Cardiac fibroblast (primary cell): ENCODE measurements at places on chromosomes 7 and 10.

DNA sequence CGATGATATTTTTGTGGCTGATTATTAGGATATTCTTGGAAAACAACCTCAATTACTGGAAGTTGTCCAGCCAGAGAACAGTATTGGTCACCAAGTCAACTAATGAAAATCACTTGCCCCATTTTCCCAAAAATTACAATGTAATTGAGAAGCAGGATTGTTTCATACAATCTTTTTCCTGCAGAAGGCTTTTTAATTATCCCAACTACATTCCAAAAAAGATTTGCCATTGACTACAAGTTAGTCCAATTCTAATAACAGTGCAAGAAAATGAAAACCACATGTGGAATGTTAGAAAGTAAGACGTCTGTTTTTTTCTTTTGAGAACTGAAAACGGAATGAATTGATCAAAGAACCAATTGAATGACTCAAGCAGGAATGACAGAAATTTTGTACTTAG lies 1195.8 kb downstream of the SORCS1 start:
- no peak for DNase-seq

DNA sequence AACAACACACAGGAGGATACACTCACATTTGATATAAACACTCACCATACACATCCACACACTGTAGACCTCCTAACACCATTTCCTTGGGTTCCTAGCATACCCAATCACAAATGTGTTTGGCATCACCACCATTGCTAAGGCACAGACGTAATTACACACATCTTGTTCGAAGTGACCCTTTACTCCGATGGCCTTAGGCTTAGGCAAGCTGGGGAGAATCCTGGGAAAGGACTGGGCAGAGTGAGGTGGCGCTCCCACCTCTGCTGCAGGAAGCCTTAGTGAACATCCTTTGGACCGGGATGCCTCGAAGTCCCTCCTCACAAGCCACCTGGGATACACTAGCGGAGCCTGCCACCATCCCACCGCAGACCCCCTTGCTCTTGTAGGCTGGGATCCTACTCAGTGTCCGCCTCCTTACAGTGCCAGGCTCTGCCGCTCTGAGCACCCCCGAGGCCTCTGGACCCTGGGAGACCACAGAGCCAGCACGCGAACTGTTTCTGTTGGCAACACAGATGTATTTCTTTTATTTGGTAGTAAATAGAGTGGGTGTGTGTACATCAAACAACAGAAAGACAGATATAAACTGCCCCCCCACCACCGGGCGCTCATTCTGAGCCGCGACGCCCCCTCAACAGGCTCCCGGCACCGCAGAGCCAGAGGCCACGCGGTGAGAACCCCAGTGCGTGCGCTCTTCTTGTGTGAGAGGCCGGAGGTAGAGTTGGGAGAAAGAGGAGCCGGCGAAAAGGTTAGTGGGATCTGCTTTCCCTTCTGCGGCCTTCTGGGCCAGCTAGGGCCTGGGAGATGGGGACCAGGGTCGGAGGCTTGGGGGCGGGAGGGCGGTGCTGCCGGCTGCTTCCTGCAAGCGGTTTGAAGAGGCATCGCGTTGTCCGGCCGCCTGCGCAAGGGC lies 5.9 kb upstream of the HMX2 start:
- DNase-seq, result no peak

DNA sequence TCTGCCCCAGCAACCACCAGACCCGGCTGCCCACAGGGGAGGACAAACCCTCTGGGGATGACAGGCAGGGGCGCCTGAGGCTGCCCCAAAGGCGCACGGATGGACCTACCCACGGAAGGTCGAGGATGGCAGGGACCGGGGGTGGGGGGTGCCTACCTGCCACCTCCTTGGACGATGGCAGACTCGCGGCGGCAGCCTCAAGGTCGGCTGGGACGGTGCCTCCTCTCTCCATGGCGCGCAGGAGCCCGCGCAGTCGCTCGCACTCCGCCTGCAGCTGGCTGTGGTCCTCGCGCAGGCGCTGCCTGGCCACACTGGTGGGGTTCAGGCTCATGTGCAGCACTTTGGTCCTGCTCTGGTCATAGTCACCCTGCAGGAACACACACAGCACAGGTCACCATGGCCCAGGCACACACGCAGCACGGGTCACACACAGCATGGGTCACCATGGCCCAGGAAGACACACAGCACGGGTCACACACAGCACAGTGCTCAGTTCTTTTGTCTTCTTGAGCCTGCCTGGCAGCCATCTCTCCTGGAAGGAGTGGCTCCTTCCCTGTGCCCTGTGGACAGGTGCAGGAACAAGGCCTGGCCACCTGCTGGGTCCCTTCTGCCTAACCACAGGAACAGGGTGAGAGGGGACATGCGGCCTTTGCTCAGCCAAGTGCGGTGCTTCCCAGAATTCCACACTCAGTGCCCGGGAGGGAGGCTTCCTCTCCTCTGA lies 266.6 kb downstream of the ELFN1 start:
- no peak for DNase-seq

DNA sequence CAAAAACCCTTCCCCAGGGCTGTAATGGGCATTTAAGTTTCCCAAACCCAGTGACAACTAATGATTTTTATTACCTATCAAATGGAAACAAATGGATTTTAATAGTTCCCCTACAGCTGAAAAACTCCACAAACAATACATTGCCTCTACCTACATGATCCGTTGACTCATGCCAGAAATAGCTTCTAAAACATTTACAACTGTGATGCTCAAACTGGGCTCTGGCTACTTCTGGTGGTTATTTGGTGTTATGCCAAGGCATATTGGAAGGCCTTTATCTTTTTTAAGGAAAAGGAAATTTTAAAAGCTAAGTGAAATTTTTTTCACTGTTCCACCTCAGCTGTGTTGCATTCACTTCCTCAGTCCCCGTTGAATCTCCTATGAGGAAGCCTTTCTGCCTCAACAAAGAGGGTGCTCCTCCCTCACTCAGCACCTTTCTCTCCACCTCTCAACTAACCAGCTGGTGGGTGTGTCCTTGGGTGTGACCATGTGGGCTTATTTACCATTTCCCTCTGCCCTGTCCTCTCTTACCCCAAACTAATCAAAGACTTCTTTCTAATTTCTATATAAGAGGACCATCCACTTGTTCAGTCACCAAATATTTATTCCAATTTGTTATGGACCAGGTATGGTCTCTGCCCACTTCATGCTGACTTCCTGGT lies 82.9 kb downstream of the PRTFDC1 start:
- peak; percentile 61 for DNase-seq

DNA sequence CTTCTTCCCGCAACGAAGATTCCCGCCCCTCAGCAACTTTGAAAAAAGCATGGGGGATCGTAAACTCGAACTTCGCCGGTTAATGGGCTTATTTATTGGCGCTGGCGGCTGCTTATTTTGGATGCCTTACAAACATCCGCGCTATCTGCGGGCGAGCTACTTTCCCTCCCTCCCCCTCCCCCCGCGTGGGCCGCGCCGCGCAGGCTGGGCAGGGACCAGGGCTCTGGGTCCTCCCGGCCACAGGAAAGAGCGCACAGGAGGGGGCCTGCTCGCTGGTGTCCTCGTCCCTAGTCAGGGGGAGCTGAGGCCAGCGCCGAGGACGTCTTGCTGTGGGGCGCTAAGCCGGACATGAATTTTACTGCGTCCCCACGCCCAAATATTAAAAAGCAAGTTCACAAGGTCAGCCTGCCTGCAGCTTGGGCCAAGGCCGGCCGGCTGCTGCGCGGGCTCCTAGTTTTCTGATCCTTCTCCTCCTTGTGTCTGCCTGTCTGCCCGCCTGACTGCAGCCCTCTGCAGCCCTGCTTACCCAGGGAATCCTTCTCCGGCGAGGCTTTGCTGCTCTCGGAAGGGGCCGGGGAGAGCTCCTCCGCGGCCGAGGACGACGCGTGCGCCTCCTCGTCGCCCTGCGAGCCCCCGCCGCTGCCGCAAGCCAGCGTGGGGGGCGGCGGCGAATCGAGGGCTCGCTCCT lies 1.2 kb downstream of the HOXA10 start:
- no peak for DNase-seq

DNA sequence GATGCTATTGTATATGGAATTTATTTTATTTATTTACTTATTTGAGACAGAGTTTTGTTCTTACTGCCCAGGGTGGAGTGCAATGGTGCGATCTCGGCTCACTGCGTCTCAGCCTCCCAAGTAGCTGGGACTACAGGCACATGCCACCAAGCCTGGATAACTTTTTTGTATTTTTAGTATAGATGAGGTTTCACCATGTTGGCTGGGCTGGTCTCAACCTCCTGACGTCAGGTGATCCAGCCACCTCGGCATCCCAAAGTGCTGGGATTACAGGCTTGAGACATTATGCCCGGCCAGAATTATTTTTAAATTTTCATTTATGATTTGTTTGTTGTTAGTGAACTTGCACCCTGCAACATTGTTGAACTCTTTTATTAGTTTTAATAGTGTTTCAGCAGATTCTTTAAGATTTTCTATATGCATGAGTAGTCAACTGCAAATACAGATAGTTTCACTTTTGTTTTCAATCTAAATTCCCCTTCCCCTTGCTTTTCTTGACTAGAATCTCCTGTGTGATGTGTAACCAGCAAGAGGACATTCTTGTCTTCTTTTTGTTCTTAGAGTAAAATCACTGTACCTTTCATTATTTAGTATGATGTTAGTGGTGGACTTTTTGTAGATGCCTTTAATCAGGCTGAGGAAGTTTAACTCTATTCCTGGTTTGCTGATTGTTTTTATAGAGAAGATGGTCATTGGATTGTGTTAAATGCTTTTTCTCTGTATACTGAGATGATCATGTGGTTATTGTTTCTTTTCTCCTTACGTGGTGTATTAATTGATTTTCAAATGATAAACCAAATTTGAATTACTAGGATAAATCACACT lies 27.8 kb downstream of the ZNF33A start:
- DNase-seq, result peak; percentile 8

GRCh38 chr7:2863461-2864066 lies 19.5 kb upstream of the GNA12 start:
- peak; percentile 98 for DNase-seq

DNA sequence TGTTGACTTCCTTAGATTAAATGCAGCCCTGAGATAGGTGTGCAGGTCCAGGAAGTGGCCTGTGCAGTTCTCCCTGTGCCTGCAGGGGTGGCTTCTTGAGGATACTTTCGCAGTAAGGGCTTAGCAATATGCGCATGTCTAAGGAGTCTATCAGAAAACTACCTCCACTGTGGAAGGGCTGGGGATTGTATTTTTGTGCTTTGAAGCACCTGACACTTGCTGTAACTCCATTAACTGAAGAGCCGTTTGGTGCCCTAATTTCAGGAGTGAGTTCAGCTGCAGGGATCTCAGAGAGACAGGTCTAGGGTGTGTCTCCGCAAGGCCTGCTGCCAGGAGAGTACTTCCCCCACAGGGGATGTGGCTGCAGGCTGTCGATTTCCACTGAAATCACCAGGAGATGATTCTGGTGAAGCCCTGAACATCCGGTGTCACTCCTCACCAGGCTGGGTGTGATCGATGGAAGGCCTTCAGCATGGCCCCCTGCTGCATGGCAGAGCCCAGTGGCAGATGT lies 35.5 kb downstream of the IKZF1 start:
- DNase-seq, result no peak

GRCh38 chr10:129156406-129156805 lies 310.6 kb upstream of the MGMT start:
- DNase-seq, result peak; percentile 13

- no peak for DNase-seq
Measured at GRCh38 chr10:69629519-69629896, 539 bp upstream of the FAM241B start.

DNA sequence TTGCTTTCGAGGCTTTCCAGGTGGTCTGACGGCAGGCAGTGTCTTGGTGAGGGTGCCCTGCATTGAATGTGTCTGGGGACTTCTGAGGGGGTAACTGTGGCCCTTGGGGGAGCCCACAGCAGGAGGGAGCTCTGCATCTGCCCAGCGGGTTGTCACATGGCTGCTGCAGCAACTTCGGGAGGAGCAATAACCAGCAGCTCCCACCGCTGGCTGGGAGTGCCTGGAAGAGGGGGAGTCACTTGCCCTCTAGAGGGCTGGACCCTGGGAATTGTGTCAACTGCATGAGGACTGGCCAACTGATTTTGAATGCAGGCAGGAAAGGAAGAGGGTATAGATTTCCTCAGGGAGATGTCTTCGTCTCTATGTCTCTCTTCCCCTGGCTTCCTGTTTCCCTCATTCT lies 26.4 kb downstream of the C10orf120 start:
- no peak for DNase-seq
